ENCODE measurements at places on chromosomes 6 and 20.

- no peak for DNase-seq
Measured at GRCh38 chr20:43727980-43728590, 1.3 kb upstream of the GTSF1L start.

- DNase-seq: no peak
Measured at GRCh38 chr6:30954631-30955366, 14.0 kb downstream of the MUCL3 start.

GRCh38 chr6:48315051-48315719 lies 204.2 kb upstream of the PTCHD4 start:
- DNase-seq: no peak

GRCh38 chr20:59804347-59804746 lies 129.1 kb downstream of the SYCP2 start:
- DNase-seq: no peak

DNA sequence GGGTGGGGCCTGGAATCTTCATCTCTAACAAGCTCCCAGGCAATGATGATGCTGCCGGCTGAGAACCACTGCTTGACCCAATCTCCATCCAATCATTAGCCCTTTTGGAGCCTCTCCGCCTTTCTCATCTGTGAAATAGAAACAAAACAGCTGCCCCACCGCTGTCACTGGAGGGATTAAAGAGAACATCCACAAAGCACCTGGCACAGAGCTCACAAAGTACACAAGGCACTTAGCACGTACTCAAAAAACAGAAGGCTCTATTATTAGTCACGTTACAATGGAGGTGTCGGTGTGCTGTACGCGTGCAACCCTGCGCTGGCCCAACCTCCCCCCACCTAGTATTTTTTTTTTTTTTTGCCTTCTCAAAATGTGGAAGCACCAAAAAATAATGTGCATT lies 213.5 kb upstream of the ARID1B start:
- no peak for DNase-seq

DNA sequence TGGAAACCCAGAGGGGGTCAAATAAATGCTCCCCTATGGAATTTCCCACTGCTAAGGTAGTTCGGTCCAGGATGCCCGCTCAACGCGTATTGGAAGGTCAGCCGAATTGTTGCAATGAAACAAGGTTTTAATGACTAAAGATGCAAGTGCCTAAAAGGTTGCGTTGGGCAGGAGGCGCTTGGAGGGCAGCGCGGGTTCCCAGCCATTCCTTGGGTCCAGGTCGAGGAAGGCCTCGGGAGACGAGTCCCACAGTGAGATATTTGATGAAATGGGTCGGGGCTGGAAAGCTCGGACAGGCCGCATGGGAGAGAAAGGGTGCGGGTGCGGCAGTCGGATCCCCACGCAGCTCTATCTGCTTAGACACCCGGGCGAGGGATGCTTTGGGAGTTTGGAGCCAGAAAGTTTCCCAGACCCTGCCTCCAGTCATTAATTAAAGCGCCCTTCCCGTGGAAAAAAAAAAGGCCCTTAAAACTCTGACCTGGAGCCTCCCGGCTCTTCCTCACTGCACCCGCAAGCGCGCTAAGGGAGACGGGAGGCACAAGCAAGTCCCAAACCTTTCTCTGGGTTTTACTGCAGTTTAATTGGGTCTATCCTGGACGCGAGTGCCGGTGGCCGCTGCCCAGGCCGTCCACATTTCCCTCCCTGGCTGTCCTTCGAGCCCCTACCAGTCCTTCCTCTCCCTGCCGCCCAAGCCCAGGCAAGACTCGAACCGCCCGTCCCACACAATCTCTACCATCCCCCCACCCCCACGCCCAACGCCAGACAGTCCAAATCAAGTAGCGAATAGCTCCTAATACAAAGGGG lies 24.2 kb downstream of the TFAP2A start:
- DNase-seq: no peak

GRCh38 chr20:24203526-24204183 lies 215.1 kb upstream of the GGTLC1 start:
- DNase-seq: no peak

DNA sequence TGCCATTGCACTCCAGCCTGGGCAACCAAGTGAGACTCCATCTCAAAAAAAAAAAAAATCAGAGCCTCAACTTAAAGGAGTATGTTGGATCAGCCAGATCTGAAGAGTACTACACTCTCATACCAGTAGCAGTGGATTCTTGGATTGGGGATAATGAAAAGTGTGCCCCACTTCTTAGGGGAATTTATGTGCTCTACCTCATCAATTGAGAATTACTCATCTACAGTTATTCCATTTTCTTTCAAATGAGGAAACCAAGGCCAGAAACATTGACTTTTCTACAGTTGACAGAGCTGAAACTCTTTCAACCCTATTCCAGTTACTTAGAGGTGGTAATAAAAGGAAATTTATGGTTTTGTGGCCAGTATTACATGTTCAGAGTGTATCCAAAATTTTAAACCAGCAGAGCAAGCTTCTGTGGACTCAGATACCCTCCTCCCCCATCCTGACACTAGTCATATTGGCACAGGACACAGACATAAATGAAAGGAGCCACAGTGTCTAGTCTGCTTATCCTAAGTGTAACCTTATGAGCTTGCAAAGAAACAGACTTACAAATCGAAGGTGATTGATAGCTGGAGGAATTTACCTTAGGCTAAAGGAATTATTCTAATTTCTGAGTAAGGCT lies 51.2 kb downstream of the ORC3 start:
- no peak for DNase-seq
